Stimulated activated CD4-positive, alpha-beta T cell treated with anti-CD3 and anti-CD28 coated beads, Interleukin-1b, Interleukin-23, amount 100 ng/mL, for 1 hour (primary cell): ENCODE measurements at places on chromosomes 16 and 17.

GRCh38 chr16:83351846-83352245 lies 455.9 kb upstream of the HSBP1 start:
- no peak for DNase-seq

DNA sequence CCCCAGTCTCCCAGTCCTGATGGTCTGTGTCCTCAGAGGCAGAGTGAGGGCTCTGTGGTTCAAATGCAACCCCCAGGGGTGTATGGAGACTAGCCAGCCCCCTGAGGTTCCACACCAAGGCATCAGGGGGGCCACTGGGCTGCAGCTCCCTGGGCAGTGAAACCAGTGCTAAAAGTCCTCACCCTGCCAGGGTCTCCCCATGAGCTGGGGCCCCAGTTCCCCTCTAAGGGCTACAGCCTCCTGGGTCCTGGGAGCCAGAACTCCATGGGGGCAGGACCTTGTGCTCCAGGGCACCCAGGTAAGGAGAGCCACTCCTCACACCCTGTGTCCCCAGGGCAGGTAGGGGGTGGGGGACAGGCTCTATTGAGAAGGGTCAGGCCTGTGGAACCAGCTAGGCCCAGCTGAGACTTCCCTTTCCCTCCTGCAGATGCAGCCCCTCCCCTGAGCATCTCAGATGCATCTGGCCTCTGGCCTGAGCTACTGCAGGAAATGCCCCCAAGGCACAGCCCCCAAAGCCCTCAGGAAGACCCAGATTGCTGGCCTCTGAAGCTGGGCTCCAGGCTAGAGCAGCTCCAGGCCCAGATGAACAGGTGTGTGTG lies 6.4 kb upstream of the DCAF7 start:
- DNase-seq = no peak

GRCh38 chr16:82331974-82332750 lies 162.1 kb upstream of the MPHOSPH6 start:
- no peak for DNase-seq

- no peak for DNase-seq
Observed at GRCh38 chr16:83907111-83907510, 8.2 kb downstream of the MLYCD start.

DNA sequence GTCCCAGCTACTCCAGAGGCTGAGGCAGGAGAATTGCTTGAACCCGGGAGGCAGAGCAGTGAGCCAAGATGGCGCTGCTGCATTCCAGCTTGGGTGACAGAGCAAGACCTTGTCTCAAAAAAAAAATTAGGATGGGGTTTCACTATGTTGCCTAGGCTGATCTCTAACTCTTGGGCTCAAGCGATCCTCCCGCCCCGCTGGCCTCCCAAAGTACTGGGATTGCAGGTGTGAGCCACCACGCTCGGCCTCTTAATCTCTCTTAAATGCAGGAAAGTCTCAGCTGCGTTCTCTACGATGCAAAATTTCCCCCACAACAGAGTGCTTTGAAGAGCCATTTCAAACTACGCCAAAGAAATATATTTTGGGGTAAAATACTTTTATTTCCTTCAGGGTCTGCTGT lies 5.9 kb upstream of the WDR59 start:
- no peak for DNase-seq

DNA sequence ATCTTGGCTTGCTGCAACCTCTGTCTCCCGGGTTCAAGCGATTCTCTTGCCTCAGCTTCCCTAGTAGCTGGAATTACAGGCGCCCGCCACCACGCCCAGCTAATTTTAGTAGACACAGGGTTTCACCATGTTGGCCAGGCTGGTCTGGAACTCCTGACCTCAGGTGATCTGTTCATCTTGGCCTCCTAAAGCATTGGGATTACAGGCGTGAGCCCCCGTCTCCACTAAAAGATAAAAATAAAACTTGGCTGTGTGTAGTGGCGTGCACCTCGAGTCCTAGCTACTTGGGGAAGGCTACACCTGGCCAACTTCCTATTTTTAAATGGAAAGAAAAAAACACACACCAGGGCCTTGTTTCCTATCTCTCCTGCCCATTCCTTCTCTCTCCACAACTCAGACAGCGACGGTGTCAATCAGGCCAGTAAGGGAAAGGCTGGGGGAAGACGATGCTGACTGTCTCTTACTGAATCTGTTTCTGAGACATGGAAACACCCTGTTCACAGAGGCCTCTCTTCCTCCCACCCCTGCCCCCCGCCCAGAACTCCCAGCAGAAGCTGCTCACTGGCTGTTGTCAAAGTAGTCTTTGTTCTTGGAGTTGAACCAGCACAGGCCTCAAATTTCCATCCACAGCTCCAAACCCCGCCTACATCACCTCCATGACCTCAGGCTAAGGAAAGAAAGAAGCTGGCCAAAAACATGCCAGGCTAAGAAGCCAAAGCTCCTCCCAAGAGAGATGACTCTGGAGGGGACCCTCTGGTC lies 96.6 kb downstream of the NXN start:
- DNase-seq = no peak

GRCh38 chr17:21201298-21201595 lies 12.7 kb downstream of the TMEM11 start:
- DNase-seq = no peak

GRCh38 chr16:29815032-29815721 lies 775 bp upstream of the PAGR1 start:
- DNase-seq = no peak

DNA sequence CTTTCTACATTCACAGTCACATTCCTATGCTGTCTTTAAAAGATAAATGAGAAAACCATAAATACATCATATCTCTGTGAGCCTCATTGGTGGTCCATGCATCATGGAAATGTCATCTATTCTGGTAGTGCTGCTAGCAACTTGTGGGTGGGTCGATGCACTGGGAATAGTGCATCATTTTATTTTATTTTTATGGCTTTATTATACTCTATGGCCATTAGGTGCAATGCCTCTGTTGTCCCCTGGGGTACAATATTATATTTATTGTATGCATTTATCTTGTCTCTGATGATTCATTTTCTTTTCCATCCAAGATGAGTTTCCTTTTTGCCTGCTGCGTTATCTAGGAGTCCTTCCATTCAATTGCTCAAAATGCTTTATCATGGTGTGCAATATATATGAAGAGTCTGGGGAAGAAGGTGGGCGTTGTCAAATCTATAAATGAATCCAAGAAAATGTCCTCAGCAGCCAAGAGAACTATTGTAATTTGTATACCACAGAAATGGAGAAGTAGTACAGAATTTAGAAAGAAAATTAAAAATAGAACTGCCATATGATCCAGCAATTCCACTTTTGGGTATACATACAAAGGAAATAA lies 324.0 kb downstream of the KCNJ2 start:
- DNase-seq = no peak

- DNase-seq = no peak
Observed at GRCh38 chr17:7997186-7997585, 5.2 kb upstream of the GUCY2D start.

DNA sequence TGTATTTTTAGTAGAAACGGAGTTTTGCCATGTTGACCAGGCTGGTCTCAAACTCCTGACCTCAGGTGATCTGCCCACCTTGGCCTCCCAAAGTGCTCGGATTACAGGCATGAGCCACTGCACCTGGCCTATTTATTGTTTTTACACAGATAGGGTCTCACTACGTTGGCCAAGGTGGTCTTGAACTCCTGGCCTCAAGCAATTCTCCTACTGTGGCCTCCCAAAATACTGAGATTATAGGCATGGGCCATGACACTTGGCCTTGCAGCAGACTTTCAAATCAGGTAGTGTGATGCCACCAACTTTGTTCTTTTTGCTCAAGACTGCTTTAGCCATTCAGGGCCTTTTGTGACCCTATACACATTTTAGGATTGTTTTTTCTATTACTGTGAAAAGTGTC lies 61.7 kb upstream of the INTS2 start:
- no peak for DNase-seq

- DNase-seq = no peak
Observed at GRCh38 chr17:69448431-69449102, 34.1 kb downstream of the MAP2K6 start.

- no peak for DNase-seq
Observed at GRCh38 chr17:2647957-2648356, 54.5 kb downstream of the PAFAH1B1 start.

DNA sequence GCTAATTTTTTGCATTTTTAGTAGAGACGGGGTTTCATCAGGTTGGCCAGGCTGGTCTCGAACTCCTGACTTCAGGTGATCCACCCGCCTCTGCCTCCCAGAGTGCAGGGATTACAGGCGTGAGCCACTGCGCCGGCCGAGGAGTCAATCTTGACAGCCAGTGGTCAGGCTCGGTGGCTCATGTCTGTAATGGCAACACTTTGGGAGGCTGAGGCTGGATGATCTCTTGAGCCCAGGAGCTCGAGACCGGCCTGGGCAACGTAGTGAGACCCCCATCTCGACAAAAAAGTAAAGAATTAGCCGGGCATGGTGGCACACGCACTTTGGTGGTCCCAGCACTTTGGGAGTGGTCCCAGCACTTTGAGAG lies 608 bp upstream of the PGS1 start:
- no peak for DNase-seq

DNA sequence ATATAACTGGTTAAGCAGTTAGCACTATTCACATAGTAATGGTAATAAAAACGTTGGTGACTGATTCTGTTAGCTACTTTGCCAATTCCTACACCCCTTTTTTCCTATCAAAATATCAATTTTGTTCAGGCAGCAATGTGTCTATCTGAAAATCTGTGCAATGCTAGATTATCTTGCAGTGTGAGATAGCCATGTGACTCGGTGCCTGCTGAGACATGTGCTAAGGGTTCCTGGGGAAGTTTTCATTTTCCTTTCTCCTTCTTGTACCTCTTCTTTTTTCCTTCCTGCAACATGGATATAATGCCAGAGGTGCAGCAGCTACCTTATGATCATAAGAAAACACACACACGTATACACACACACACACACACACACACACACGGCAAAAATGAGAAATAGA lies 100.5 kb upstream of the SHISA6 start:
- no peak for DNase-seq

- no peak for DNase-seq
Observed at GRCh38 chr17:77698903-77699623, 259.4 kb upstream of the TNRC6C start.

DNA sequence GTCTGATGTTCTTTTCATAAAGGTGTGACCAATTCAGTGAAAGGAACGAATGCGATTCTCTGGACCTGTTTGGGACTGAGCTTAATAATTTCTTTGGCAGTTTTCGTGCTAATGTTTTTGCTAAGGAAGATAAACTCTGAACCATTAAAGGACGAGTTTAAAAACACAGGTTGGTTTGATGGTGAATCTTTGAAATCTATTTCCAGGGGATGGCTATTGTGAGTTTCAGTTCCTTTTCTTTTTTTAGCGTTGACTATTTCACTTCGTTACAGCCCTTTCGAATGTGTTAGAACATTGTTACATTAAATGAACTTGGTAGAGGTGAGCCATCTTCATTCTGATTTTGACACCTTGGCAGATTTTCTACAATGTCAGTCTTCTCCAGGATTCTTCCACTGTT lies 1.2 kb downstream of the TNFRSF17 start:
- no peak for DNase-seq

GRCh38 chr17:50206604-50207293 lies 5.3 kb upstream of the COL1A1 start:
- no peak for DNase-seq

- no peak for DNase-seq
Observed at GRCh38 chr17:81030741-81031565, 4.0 kb upstream of the BAIAP2 start.

GRCh38 chr16:9039210-9039609 lies 52.2 kb upstream of the HAPSTR1 start:
- DNase-seq = no peak

GRCh38 chr17:31521632-31522283 lies 130.3 kb downstream of the RAB11FIP4 start:
- no peak for DNase-seq

- no peak for DNase-seq
Observed at GRCh38 chr17:20934288-20934687, 108.5 kb downstream of the USP22 start.

DNA sequence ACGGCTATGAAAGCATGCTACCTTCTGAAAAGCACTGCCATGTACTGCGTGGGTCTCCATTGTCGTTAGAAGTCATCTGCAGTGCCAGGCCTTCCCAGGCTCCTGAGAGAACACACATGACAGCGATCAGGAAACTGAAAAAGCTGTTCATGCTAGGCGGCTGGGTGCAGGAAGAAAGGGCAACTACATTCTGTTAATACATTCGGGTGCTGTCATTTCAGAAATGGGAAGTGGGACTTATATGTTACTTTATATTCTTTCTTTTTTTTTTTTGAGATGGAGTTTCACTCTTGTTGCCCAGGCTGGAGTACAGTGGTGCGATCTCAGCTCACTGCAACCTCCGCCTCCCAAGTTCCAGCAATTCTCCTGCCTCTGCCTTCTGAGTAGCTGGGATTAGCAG lies 19.9 kb downstream of the CFAP20 start:
- no peak for DNase-seq

DNA sequence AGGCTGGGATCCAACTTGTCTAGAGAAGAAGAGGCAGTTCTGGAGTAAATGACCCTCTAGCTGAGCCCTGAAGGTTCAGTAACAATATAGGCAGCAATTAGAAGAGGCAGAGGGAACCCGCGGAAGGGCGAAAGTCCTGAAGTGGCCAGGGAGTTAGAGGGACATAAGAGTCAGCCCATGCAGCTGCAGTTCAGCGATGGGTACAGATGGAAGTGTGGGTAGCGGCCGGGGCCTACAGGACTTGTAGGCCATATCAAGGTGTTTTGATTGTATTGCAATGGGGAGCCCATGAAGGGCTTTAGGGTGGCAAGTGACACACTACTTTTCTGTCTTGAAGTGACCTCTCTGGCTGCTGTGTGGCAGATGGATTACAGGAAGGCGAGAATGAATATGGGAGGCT lies 3.0 kb downstream of the ELAC2 start:
- no peak for DNase-seq

DNA sequence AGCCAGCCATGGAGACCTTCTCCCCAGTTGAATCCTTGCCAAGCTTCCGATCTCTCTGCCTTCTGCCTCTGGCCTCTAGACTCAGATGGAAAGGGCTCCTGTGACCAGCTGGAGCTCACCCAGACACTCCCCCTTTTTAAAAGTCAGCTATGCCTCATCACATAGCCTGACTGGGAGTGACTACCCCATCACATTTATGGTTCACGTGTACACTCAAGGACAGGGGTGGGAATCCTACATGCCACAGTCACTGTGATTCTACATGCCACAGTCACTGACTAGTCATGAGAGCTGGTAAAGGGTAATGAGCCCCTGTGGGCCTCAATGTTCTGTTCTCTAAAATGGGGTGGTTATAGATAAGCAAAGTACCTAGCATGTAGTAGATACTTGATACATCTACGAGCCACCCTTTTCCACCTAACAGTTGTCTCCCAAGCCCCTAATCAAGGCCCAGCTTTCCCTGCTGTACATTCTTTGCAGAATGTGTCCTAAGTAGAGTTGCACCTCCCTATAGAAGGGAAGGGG lies 85.1 kb downstream of the RGS9 start:
- DNase-seq = no peak

GRCh38 chr16:13702614-13703013 lies 217.3 kb upstream of the ERCC4 start:
- no peak for DNase-seq
